Heart right ventricle (tissue), 16 donors: ENCODE measurements at places on chromosomes 2 and 18. TPM values are rescaled to one million over a fixed set of nuclear protein-coding genes. Genes with fewer than 3 reads are reported as not detected.

ADRA2B gene
- polyA plus RNA-seq = 1.9 TPM

NPC1 gene
- 8.9 TPM for polyA plus RNA-seq

IL1RL1 gene
- polyA plus RNA-seq = 1.5 TPM

BABAM2 gene
- polyA plus RNA-seq = 13.3 TPM

SMAD7 gene
- 6.7 TPM for polyA plus RNA-seq

SERPINB11 gene
- not detected for polyA plus RNA-seq

FHOD3 gene
- 81.8 TPM for polyA plus RNA-seq

IL36A gene
- not detected for polyA plus RNA-seq

LDAH gene
- 4.1 TPM for polyA plus RNA-seq

TUBB8B gene
- polyA plus RNA-seq = 0.03 TPM

IL36B gene
- not detected for polyA plus RNA-seq

ABCG5 gene
- not detected for polyA plus RNA-seq
